ENCODE measurements at places on chromosomes 4 and X.

GRCh38 chr4:79993476-79993875 lies 79.6 kb downstream of the ANTXR2 start:
- DNase-seq: no peak

- DNase-seq: no peak
Measured at GRCh38 chr4:1376391-1376840, 29.4 kb downstream of the UVSSA start.

- no peak for DNase-seq
Measured at GRCh38 chr4:188911199-188911598, 772.0 kb downstream of the TRIML1 start.

DNA sequence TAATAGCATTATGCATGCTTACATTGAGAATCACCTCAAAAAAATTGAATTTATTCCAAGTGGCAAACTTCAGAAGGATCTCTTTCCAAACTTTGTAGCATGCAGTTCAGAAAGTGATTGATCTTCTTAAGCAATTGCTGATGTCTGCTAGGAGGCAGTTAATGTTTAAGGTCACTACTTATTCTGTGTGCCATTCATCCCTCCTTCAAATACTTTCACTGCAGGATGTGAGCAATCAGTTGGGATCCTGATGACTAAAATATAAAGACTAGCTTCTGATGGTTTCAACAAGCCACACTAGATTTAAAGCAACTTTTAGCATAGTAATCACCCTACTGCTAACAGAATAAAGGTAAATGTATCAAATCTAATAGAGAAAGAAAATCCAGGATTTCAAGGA lies 414.1 kb downstream of the ADGRL3 start:
- no peak for DNase-seq

- peak; percentile 23 for DNase-seq
Measured at GRCh38 chr4:147683188-147683591, 773 bp downstream of the PRMT9 start.

DNA sequence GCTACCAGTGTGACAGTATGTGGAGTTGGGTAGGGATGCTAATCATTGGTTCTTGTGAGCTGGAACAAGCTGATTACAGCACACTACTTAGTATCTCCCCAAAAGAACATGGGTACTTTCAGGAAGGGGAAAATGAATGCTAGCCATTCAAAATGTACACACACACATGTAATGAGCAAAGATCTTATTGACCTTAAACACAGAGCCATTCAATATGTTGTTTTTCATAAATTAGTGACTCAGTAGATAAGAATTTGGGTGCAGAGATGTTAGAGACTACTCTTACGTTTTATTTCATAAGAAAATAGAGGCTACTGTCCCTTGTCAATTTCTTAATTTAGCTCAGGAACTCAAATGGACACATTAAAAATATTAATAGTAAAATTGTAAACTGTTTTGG lies 509.5 kb upstream of the ATOH1 start:
- DNase-seq: no peak

- no peak for DNase-seq
Measured at GRCh38 chr4:13705521-13706041, 78.1 kb upstream of the BOD1L1 start.

GRCh38 chr4:26074712-26075430 lies 160.9 kb downstream of the SMIM20 start:
- peak; percentile 89 for DNase-seq

- no peak for DNase-seq
Measured at GRCh38 chrX:65203545-65203944, 227.3 kb upstream of the ZC4H2 start.

DNA sequence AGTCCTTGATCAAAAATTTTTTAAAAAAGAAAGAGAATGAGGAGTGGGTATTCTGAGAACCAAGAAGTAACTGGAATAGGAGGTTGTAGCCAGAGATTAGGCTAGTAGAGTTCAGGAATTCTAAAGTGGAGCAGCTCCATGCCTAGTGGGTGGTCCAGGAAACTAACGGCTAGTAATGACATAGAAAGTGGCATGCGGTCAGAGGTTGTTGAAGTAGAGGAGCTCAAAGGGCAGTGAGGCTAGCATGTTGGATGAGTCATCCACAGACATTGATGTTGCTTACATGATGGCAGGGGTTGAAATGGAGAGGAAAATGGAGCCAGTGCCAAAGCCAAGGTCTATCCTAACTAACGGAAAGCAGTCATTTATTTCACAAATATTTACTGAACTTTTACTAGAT lies 42.1 kb downstream of the TEX13B start:
- DNase-seq: no peak

DNA sequence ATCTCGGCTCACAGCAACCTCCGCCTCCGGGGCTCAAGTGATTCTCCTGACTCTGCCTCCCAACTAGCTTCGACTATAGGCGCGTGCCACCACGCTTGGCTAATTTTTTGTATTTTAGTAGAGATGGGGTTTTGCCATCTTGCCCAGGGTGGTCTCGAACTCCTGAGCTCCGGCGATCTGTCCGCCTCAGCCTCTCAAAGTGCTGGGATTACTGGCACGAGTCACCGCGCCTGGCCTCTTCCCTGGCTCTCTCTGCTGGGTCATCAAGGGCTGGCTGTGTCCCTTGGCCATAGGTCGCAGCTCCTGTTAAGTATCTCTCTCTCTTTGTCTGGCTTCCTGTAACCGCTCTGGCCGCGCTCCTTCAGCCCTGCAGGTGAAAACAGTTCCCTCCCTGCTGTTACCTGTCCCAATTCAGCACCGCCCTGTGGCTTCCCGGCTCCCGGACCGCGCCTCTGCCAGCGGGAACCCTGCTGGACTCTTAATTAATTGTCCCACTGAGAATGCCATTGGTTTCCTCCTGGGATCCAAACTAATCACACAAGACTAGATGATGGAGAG lies 1.3 kb upstream of the RGS12 start:
- DNase-seq: no peak

DNA sequence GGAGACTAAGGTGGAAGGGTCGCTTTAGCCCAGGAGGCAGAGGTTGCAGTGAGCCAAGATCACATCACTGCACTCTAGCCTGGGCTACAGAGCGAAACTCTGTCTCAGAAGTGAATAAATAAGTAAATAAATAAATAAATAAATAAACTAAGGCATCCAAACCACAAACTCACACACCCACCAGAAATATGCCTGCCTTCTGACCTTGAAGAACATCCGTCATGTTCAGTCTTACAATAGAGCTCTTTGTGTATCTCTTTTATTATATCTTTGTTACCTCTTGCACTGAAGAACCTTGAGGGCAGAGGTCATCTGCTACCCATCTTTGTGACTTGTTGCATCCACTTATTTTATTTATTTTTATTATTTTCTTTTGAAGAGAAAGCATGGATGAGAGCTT lies 71.6 kb downstream of the PRRG1 start:
- DNase-seq: no peak

- DNase-seq: no peak
Measured at GRCh38 chr4:136863756-136864155, 668.5 kb downstream of the PCDH18 start.

GRCh38 chr4:70925899-70926635 lies 23.9 kb downstream of the MOB1B start:
- DNase-seq: no peak

- DNase-seq: no peak
Measured at GRCh38 chrX:29728639-29729038, 486.7 kb upstream of the MAGEB2 start.

DNA sequence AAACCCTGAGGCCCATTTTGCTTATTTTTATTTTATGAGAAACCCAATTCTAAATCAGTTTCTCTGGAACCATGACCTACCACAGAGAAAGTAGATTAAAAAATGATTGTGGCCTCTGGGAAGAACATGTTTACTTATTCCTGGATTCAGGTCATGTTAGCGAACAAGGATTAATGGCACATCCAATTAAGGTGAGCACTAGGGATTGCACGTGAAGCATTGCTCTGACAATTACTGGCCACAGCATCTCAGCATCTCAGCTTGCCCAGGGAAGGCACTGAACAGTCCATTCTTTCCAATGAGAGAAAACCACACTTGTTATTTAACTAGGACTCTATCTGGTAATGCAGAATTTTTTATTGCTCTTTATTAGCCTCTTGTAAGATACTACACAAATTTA lies 119.8 kb downstream of the ZNF330 start:
- DNase-seq: no peak

- no peak for DNase-seq
Measured at GRCh38 chr4:53730031-53730805, 138.9 kb upstream of the LNX1 start.

- no peak for DNase-seq
Measured at GRCh38 chr4:150694438-150694837, 112.5 kb downstream of the MAB21L2 start.

DNA sequence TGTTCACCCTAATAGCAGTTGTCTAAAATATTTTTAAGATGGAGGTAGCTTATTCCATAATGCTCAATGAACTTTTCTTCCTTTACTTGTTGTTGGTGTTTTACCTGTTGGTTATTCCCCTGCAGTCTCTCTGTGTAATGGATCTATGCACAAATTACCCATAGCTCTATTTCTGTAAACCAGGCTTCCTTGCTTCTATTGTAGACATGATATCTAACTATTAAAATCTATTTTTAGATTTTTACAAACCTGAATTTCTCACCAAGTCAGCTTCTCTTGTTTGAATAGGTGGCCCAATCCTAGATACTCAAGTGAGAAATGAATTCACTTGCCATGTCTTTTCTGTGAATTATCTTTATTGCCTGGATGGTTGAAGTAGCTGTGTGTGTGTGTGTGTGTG lies 24.8 kb downstream of the BMP2K start:
- no peak for DNase-seq

- no peak for DNase-seq
Measured at GRCh38 chr4:188139141-188139540, at the start of gene TRIML1. TSS of gene TRIML1 (plus strand) at chr4:188139441. CDS start at chr4:188139559, 118 bp downstream.

- DNase-seq: no peak
Measured at GRCh38 chr4:71608678-71609071, 175.2 kb downstream of the GC start.

- DNase-seq: no peak
Measured at GRCh38 chrX:52507331-52507730, 9.5 kb downstream of the XAGE1B start.

DNA sequence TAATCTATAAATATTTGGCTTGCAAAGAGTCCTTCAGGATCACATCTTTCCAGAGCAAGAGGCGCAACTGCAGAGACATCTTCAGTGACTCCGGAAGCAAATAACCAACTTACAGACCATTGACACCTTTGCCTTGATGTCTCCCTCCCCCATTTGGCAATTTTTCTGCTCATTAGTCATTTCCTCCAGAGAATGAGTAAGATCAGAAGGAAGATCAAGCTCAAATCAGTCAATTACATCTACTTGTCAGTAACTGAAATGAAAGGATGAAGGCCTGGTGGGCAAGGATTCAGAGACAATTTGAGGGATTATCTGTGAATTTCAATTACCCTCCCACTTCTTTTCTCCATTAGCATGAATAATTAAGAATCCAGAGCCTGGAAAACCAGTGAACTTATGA lies 665.6 kb upstream of the CPEB2 start:
- no peak for DNase-seq

GRCh38 chr4:73844806-73845205 lies 8.3 kb upstream of the PF4V1 start:
- DNase-seq: no peak

DNA sequence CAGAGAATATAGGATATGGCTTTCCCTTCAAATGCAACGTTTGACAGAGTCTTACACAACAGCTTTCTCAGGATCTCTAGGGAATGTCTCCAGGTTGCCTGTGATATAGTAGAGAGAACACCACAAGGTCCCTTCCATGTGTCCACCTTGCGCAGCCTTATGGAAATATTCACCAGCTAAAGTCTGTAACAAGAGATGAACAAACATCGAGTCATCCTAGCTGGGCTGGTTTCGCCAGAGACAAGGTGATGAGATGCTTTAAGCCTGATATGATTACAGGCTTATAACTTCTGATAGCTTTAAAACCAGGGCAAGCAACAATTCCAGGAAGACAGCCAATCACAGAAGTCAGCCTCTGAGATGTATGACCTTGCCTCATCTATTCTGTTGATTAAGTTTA lies 83.8 kb downstream of the SEL1L3 start:
- DNase-seq: no peak

- DNase-seq: no peak
Measured at GRCh38 chrX:40418146-40418812, 162.5 kb upstream of the ATP6AP2 start.

- no peak for DNase-seq
Measured at GRCh38 chrX:133590703-133591505, 175.6 kb upstream of the GPC4 start.

DNA sequence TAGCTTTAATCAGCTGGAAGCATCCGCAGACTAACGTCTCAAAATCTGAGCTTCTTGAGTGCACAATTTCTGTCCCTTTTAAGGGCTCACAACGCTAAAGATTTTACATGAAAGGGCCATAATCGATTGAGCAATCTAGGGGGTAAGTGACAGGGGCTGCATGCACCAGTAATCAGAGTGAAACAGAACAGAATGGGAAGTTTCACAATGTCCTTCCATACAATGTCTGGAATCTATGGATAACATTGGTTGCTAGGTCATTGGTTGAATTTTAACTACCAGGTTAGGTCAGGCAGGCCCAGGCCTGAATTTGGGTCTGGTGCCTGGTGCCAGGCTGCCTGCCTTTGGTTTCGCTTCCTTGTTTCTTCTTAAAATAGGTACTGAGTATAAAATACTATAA lies 42.0 kb upstream of the MTMR8 start:
- DNase-seq: no peak

DNA sequence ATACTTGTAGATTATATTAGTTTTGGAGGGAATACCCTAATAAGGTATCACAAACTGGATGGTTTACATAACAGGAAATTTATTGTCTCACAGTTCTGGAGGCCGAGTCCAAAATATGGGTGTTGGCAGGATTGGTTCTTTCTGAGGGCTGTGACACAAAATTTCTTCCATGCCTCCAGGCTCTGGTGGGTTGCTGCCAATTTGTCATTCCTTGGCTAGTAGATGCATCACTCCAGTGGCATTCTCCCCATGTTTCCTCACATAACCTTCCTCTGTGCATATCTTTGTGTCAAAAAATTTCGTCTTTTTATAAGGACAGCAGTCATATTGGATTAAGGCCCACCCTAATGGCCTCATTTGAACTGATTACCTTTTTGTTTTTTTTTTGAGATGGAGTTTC lies 49.3 kb downstream of the APELA start:
- no peak for DNase-seq

DNA sequence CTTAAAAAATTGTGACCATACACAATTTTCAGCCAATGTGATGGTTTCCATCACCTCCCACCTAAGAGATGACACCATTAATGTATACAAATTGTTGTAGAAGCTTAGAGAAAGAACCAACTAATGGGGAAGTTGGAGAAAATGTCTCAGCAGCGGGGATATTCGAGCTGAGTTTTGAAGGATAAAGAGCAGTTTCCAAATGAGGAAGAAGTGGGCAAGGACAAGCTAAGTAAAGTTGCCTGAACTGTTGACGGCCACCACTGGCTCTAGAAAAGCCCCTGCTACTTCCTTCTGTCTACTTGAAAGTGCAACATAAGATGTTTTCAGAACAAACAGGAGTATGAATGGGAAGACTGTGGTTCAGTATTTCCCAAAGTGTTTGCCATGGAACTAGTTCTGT lies 92.0 kb downstream of the CHRNA9 start:
- no peak for DNase-seq

All from activated CD8-positive, alpha-beta T cell treated with anti-CD3 and anti-CD28 coated beads for 36 hours (primary cell).